Spinal cord (tissue), 10 donors: ENCODE measurements at places on chromosomes 7 and 10.

GRCh38 chr7:144027070-144027469, 21.7 kb upstream of the OR2A5 start:
- no peaks in the 10 kb centered on the region for H3K27me3 ChIP-seq
- no peak overlapping the region for H3K4me3 ChIP-seq
- peak; percentile 33 for DNase-seq

DNA sequence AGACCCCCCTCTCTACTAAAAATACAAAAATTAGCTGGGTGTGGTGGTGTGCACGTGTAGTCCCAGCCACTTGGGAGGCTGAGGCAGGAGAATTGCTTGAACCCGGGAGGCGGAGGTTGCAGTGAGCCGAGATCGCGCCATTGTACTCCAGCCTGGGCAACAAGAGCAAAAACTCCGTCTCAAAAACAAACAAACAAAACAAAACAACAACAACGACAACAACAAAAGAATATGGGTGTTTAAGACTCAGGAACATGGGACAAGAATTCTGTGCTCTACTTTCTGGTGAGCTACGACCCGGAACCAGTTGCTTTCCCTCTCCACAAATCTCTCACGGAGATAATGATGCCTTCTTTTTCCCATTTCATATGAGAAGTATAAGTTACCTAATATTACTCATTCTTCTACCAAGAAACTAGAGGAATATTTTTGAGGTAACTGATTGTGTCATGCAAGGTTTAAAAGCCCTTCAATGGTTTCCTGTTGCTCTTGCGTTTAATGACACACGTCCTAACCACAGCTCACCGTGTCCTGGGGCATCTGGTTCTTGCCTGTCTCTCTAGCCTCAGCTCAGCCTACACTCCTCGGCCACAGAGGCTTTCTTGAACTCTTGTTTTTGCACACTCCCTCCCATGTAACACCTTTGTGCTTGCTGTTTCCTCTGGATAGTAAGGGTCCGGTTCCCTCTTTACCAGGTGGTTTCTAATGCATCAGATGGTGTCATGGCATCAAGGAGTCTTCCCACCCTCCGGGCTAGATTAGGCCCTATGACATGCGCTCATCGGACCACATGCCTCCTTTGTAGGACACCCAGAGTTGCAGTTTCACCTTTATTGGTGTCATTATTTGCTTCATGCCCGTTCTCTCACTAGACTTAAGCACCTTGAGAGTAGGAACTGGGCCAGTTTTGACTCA, 67.5 kb downstream of the PFKFB3 start:
- H3K27ac ChIP-seq, result no peak overlapping the region
- H3K4me1 ChIP-seq, result peaks cover 24% of the 10 kb centered on the region
- no peaks in the 10 kb centered on the region for H3K27me3 ChIP-seq
- H3K36me3 ChIP-seq, result no peaks in the 10 kb centered on the region

- no peaks in the 10 kb centered on the region for H3K36me3 ChIP-seq
- peaks cover 25% of the 10 kb centered on the region for H3K4me1 ChIP-seq
- H3K27ac ChIP-seq, result peak overlapping the region; percentile 58
- no peaks in the 10 kb centered on the region for H3K27me3 ChIP-seq
- no peak overlapping the region for H3K4me3 ChIP-seq
- DNase-seq, result no peak
Observed at GRCh38 chr10:11685787-11686218, 56.4 kb upstream of the ECHDC3 start.

DNA sequence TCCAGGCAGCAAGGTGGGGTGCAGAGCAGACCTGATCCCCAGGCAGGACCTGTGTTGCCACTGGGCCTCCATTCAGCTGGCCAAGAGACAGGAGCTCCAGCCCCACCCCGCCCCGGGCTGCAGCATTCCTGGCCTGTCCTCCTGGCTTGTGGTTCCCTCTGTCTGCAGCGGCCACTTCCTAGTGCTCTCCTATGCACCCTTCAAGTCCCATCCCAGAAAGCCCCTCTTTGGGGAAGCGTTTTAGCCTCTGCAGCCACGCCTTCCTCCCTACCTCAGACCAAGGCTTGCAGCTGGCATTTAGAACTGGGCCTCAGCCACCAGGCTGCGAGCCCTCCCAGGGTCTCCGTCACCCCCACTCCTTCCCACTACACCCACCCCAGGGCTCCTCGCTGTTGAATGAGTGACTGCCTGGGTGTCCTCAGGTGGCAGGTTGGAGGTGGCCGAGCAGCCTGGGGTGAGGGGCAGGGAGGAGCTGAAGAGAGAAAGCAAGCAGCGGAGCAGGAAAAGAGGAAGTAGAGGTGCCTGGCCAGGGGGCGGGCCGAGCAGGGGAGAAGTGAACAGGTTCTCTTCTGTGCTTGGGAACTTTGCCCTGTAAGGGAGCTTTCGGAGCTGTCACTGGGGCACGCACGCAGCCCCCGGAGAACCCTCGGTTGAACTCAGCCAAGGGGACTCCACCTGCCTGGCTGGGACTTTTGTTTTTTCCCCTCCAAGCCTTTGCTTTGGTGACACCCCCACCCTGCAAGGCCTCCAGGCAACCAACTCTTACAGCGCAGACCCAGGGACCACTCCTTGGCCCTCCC, 109.1 kb upstream of the TNRC18 start:
- no peak overlapping the region for H3K4me3 ChIP-seq
- no peak overlapping the region for H3K27ac ChIP-seq
- H3K27me3 ChIP-seq, result no peaks in the 10 kb centered on the region
- H3K36me3 ChIP-seq, result peaks cover 18% of the 10 kb centered on the region
- DNase-seq, result no peak
- peaks cover 36% of the 10 kb centered on the region for H3K4me1 ChIP-seq

DNA sequence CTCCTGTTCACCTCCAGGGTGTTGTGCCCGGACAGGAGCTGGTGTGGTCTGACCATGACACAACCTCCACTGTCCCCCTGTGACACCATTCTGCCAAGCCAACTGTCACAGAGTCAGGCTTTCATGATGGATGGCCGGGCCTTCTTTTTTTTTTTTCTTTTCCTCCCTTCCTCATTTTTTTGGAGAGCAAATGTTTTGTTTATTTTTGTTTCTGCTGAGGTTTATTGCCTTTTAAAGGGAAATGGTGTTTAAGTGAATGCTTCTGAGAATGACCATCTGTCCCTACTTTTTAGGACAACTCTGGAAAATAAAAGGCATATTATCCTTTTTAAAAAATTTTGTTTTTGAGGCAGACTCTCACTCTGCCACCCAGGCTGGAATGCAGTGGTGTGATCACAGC, 115.1 kb upstream of the NPS start:
- H3K27ac ChIP-seq, result no peak overlapping the region
- no peaks in the 10 kb centered on the region for H3K27me3 ChIP-seq
- no peaks in the 10 kb centered on the region for H3K4me1 ChIP-seq
- no peak for DNase-seq
- no peak overlapping the region for H3K4me3 ChIP-seq

DNA sequence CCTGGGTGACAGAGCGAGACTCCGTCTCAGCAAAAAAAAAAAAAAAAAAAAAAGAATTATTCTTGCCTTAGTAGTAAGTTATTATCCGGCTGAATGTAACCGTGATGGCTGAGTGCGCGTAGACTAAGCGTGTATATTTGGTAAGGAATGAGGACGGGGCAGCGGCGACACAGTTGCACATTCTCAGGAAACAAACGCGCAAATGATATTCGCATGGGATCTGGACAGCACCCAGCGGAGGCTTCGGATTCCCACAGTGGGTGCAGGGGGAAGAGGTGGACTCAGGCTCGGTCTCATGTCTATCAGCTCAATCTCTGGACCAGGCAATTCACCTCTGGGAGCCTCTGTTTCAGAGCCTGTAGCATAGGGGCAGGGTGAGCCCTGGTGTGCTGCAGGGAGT, 29.1 kb downstream of the PAPOLB start:
- no peaks in the 10 kb centered on the region for H3K27me3 ChIP-seq
- DNase-seq, result no peak
- H3K4me3 ChIP-seq, result no peak overlapping the region
- no peak overlapping the region for H3K27ac ChIP-seq
- peaks cover 14% of the 10 kb centered on the region for H3K4me1 ChIP-seq
- H3K36me3 ChIP-seq, result peaks cover 64% of the 10 kb centered on the region

- H3K36me3 ChIP-seq, result no peaks in the 10 kb centered on the region
- H3K4me3 ChIP-seq, result no peak overlapping the region
- H3K27ac ChIP-seq, result no peak overlapping the region
- H3K4me1 ChIP-seq, result no peaks in the 10 kb centered on the region
Observed at GRCh38 chr10:47016564-47016963, 105.3 kb downstream of the PTPN20 start.

- no peak overlapping the region for H3K27ac ChIP-seq
- no peaks in the 10 kb centered on the region for H3K36me3 ChIP-seq
- no peak for DNase-seq
- no peaks in the 10 kb centered on the region for H3K27me3 ChIP-seq
- no peak overlapping the region for H3K4me3 ChIP-seq
Observed at GRCh38 chr7:68776326-68776725, 821.9 kb upstream of the AUTS2 start.

DNA sequence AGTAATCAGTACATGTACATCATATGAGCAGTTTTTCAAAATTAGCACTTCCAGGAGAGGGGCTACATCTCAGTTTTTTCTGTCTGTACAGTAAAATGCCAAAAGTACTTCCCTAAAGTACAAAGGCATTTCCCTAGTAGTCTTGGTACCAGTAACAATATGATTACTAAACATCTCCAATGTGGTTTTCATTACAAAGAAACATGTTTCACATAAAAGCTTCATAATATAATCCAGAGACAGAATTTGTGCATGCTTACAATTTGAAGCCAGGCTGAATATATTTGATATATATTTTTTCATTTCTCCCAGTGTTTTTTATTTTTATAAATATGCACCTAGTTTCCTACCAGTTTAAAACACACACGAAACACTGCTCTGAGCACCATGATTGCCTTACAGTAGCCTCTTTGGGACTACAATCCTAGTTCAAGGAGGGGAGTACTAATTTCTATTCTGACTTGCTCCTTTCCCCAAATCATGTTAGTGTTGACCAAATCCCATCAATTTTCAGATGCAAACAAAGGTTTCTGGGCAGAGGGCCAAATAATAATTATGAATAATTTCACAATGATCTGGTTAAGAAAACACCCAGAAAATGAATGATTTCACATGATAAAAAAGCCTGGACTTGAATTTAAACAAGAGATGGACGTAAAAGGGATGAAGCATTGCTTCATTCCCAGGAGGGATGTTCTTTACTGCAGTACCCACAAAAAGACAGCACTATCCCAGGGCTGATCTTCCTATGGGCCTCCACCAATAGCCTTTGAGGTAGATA, 201.3 kb downstream of the SLC25A13 start:
- no peak overlapping the region for H3K4me3 ChIP-seq
- H3K27ac ChIP-seq, result no peak overlapping the region
- DNase-seq, result no peak
- H3K36me3 ChIP-seq, result no peaks in the 10 kb centered on the region
- H3K4me1 ChIP-seq, result no peaks in the 10 kb centered on the region

GRCh38 chr7:48170506-48170905, 752 bp upstream of the ABCA13 start:
- no peak overlapping the region for H3K27ac ChIP-seq
- H3K4me1 ChIP-seq, result no peaks in the 10 kb centered on the region
- H3K36me3 ChIP-seq, result no peaks in the 10 kb centered on the region
- DNase-seq, result no peak

- no peaks in the 10 kb centered on the region for H3K36me3 ChIP-seq
- DNase-seq, result no peak
- H3K4me1 ChIP-seq, result peaks cover 4% of the 10 kb centered on the region
- H3K27ac ChIP-seq, result no peak overlapping the region
- H3K27me3 ChIP-seq, result no peaks in the 10 kb centered on the region
- H3K4me3 ChIP-seq, result peak overlapping the region; percentile 92
Observed at GRCh38 chr7:118182593-118183427, 1.2 kb upstream of the LSM8 start.

DNA sequence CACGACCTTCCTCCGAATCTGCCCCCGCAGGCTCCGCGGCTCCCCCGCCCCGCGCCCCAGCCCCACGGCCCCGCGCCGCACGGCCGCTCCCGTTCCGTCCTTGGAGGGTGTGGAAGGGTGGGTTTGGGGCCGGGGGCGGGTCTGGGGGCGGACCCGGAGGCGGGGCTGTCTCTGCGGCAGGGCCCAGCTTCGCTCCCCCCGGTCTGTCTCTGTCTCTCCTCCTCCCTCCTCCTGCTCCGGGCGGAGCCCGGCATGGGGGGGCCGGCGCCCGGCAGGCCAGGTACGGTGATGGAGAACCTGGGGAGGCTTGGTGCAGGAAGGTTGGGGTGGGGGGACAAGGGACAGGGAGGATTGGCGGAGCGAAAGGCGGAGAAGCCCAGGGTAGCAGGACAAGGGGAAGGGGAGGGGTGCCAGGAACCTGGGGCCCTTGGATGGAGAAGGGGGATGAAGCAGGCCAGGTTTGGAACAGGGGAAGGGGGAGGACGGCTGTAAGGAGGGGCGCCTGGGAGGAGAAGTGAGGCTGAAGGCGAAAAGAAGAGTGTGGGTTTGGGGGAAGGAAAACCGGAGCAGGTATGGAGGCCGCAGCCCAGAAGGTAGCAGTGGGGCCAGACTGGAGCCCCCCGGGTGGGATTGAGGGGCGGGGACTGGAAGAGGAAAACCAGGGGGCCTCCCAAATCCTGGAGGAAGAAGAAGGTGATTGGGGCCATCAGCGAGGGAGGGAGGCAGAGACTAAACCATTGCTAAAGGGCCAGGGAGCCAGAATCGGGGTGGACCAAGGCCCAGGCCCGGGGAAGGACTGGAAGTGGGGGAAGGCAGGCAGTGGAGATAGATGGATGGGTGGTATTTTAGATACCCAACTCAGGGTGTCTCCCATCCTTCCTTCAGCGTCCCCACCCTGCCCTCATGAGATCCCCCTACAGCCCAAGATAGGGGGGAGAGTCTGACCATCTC, at the start of gene NYAP1:
Gene NYAP1, plus strand, starts transcription at position 206 of the 951 bp plus-strand sequence. CDS start 1,385 bp downstream, outside the sequence.
- H3K36me3 ChIP-seq, result peaks cover 40% of the 10 kb centered on the region
- no peaks in the 10 kb centered on the region for H3K27me3 ChIP-seq
- H3K27ac ChIP-seq, result peak within 1 kb of the TSS; percentile 79

DNA sequence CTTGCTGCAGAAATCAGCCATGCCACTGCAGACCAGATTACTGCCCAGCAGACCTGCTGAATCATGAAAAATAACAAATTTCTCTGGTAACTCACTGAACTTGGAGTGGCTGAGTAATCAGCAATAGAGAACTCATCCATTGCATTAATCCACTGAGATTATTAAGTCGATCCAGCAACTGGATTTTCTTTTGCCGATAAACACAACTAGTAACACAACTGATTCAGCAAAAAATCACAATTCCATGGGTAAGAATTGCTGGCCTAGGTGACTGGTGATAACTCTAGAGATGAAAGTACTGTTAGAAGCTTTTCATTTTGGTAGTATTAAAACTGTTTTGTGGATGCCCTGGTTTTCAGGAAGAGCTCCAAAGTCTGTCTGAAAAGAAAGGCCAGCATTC, 214.5 kb downstream of the ETV1 start:
- DNase-seq, result no peak
- no peak overlapping the region for H3K27ac ChIP-seq
- H3K4me3 ChIP-seq, result no peak overlapping the region
- no peaks in the 10 kb centered on the region for H3K27me3 ChIP-seq
- H3K4me1 ChIP-seq, result no peaks in the 10 kb centered on the region

DNA sequence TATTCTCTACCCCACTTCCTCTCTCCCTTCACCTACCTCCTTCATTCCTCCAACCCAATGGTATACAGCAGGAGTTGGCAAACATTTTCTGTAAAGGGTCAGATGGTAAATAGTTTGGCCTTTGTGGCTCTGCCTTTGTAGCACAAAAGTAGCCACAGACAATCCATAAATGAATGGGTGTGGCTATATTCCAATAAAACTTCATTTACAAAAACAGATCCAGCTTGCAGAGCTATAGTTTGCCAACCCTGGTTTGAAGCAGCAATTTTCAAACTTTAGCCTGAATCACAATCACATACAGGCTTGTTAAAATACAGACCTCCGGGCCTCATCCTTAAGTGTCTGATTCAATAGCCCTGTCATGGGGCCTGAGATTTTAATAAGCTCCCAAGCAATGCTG, 110.5 kb downstream of the CPEB3 start:
- H3K36me3 ChIP-seq, result no peaks in the 10 kb centered on the region
- no peak for DNase-seq
- no peaks in the 10 kb centered on the region for H3K27me3 ChIP-seq
